ENCODE measurements at places on chromosomes 1 and 21.

DNA sequence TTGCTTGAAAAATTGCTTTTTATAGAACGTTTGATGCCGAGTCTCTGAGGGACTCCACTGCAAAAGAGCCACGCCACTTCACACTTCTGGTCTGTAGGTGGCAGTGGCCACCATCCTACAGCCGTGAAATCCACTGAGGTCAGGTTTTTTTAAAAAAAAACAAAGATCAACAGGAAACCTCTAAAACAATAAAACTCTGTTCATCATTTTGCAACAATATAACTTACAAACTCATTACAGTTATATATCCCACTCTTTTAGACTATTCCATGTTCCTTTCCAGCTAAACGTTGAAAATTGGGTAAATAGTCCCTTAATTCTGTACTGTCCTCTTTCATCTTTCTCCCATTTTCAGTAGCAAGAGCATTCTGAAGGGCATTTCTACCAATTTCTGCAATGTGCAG is 64.6 kb upstream of the FMN2 start:
- DNase-seq, result peak; percentile 19

- DNase-seq, result peak; percentile 96
These were observed 5.4 kb downstream of the FOXO6 start for GRCh38 chr1:41366455-41367287.

GRCh38 chr1:111903148-111903870 is 86.2 kb downstream of the KCND3 start:
- no peak for DNase-seq

DNA sequence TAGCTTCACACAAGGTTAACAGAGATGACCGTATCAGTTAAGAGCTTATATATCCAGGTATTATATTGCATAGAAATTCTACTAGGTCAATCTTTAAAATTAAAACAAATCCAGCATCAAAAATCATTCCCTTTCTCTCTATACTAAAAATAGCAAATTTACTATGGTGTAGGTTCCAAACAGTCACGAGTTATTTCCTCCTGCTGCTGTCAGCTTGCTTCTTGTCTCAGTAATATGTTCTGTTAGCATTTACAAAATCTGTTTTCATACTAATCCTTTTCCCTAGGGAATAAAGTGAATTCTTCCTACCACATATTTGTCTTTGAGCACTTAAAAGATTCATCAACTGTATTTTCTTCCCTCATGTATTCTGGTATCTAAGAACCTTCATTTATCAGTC is 2.5 kb downstream of the WDR26 start:
- DNase-seq, result no peak

DNA sequence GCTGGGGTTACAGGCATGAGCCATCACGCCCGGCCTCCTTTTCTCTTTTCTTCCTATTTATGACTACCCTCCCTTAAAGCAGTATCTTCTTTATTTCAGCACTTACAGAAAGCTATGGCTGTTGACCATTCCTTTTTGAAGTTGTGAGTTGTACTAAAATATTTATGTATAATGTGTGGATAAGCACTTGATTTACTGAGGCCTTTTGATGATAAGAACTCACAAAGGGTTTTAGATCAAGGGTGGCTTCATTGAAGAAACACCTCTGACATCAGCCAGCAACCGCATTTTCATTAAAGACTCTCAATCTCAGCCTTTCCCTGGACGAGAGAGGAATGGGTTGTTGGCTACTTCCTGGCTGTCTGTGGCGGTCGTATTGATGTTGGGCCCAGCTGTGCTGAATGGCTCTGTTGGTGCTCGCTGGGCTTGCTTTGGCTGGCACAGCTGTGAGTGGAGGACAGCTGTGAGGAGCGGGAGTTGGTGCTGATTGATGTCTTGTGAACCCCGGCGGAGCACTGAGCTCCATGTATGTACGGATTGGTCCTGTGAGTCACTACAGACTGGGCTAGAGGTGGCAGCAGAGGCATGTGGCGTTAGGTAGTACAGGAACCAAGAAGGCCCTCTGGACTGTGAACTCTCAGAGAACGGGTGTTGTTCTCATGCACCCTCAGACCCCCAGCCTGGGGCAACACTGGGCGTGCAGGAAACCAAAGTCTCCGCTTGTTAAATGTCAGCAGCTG is 208.8 kb downstream of the KIF26B start:
- no peak for DNase-seq

GRCh38 chr1:101713760-101714159 is 283.0 kb downstream of the OLFM3 start:
- DNase-seq, result no peak

DNA sequence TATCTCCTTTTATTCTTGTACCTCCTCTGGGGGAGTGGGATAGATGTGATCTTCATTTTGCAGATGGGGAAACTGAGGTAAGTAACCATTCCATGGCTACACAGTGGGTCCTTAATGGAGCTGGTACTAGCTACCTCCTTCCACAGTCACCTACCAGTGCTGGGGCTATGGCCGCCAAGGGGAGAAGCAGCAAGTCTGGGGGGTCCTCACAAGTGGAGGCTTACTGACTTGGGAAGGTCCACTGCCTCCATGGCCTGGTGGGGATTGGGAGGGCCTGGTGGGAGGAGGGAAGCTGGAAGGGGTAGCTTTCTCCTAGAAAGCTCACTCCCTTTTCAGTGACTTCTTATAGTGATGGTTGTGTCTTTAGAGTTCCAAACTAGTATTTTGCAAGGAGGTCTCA is 5.9 kb upstream of the FOXO6 start:
- no peak for DNase-seq

- DNase-seq, result no peak
These were observed 16.0 kb downstream of the HAO2 start for GRCh38 chr1:119384591-119384990.

GRCh38 chr1:155531624-155532023 is 31.0 kb downstream of the ASH1L start:
- DNase-seq, result no peak

DNA sequence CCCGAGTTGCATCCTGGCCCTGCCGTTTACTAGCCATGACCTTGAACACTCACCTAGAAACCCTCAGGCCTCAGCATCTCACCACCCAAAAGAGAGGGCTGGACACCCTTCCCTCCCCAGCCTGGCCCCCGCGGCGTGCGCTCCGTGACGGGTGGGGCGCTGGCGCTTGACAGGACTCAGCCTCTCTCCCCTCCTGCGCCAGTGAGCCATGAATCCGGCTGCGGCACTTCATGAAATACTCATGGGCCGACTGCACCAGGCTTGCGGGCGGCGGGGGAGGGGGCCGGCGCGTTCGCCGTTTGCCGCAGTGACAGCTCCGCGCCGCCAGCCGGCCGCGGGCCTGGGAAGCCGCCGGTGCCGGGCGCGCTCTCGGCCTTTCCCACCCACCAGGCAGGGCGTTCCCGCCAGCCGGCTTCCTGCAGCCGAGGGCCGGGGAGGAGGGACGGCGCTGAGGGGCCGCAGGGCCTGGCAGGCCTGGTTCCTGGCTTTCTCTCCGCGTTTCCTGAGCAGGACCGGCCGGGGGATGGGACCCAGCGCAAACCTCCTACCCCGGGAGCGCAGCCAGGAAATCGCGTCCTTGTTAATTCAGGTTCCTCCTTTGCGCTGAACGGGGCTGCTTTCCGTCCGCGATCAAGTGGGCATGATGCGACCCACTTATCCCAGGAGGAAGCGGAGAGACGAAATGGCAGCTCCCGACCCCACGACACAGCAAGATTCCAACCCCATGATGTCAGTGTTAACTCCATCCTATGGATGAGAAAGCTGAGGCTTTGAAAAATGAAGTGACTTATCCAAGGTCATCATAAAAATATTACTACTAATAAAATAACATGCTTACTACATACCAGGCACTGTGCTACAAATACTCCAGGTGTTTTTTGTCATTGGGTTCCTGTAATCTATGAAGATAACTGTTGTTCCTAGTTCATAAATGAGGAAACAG is 9.1 kb upstream of the LUZP1 start:
- DNase-seq, result peak; percentile 68

DNA sequence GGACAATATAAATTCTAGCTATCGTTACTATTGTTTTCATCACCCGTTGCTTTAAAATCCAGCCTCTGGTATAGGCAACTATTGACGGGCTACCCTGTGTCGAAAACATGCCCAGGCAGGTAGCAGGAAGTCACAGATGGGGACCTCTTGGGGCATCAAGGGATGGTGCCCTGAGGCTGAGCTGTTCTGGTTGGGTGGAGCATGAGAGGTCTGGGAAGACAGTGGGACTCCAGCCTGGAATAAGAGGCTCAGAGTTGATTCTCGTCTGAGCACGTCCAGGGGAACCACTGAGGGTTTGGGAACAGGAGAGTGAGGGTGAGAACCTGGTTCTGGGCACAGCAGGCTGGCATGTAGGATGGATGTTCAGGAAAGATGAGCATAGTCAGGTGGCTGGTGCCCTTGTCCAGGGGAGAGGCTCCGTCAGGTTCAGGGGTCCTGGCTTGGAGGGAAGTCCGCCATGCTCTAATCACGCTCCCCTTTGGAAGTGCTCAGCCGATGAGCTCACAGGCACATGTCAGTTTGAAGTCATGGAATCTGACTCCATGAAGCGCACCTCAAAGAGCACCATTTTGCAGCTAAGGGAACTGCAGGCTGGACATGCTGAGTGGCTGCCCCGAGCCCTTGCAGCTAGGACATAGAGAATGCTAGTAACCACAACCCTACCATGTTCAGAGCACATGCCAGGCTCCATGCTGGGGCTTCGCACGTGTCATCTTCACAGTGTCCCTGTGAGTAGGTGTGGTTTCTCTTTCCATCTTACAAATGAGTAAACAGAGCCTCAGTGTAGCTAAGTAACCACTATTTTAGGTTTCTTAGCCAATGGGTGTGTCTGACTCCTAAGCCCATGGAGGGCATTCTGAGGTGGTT is 21.0 kb downstream of the PCSK9 start:
- DNase-seq, result no peak

GRCh38 chr21:41833497-41834115 is 45.5 kb downstream of the PRDM15 start:
- no peak for DNase-seq

GRCh38 chr1:21317035-21317689 is 26.9 kb upstream of the ECE1 start:
- DNase-seq, result no peak

DNA sequence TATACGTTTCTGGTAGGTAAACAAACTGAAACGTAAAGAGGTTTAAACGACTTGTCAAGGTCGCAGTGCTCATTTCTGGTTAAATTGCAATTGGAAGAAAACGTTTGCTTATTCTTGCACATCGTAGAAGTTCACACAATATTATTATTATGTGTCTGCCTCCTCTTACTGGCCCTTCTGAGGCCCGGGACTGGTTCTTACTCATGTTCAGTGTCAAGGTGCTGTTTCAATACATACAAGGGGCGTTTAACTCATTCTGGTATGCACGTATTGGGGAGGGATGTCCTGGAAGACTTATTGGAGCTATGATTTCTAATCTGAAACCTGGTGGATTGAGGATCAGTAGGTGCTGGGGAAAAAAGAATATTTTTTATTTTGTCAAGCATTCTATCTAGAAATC is 932 bp downstream of the RPF1 start:
- DNase-seq, result no peak

DNA sequence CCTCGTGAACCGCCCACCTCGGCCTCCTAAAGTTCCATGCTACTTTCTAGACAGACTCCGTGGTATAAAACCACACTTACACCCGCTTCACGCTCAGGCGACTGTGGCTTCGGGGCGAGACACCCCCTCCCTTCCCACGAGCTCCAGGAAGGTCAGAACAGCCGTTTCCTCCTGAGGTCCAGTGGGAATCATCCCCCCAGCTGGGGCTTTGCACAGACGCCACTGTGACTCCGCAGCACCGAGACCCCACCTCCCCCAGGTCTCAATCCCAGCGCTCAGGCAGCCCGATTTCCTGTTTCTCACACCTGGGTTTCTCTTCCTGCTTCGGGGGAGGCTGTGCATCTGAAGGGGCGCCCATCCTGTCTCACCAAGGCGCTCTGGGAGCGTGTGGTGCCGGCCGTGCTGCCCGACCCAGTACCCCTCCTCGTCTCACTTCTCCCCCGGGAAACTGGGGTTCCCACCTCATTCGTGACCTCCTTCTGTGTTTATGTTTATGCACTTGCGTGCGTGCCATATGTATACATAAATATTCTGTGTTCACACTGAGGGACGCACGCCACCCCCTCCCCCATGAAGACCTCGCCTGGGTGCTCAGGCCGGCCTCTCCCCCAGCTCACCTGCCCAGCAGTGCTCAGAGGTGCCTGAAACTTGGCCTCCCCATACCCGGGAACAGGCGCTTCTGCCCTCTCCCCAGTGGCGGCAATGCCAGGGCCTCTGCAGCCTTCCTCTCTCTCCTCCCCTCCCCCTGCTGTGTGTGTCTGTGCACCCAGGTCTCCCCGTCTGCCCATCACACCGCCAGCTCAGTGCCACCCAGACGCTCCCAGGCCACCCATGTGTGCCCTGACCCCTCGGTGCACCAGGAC is 14.6 kb downstream of the SLC35E2B start:
- no peak for DNase-seq

DNA sequence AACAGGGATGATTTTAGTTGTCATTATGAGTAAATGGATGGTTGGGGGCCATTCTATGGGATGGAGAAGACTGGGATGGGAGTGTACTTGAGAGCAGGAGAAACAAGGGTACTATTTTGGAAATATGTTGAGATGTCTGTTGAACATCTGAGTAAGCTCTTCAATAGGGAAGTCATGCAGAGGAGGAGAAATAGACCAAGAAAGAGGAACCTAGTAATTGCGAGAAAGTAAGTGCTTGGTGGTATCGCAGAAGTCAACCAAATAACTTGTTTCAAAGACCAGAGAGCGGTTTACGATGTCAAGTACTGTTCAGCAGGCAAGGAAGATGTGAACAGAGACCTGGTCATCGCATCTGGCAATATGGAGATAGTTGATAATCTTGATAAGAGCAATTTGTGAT is 22.4 kb upstream of the CHRM3 start:
- DNase-seq, result no peak

- DNase-seq, result no peak
These were observed 81.5 kb upstream of the EDEM3 start for GRCh38 chr1:184836141-184836540.

DNA sequence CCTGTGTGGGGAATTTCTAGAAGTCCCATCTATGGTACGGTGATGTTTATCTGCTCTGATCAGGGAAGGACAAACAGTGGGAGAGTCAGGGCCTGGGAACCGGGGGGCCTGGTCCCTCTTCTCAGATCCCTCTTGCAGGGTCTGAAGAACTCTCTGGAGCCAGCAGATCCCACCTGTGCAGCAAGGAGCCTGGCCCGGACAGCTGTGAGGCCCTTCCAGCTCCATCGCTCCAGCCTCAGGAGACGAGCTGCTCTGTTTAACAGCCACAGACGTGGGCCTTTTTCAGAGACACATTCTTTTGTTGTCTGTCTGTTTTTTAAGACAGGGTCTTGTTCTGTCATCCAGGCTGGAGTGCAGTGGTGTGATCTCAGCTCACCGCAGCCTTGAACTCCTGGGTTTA is 14.5 kb downstream of the C1orf174 start:
- DNase-seq, result no peak

DNA sequence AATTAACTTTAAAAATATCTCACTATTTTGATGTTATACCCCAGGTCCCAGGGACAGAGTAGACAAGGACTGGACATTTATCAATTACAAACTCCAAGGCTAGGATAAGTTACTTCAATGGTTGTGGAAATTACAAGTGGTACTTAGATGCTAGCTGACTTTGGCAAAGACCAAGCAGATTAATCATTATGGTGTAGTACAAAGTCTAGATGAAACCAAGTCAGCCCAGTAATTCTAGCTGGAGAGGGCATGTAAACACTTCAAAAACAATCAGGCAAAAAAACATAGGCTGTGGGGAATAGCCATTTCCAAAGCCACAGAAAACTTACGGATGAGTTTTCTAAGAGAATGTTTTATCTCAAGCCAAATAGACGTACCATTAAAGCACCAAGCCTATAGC is 124.5 kb downstream of the TSEN15 start:
- no peak for DNase-seq

GRCh38 chr21:38272215-38272614 is 15.4 kb downstream of the KCNJ15 start:
- no peak for DNase-seq

GRCh38 chr21:44790368-44790767 is 11.3 kb downstream of the UBE2G2 start:
- DNase-seq, result no peak

Measured in NCI-H2029 (cell line).